Esophagus mucosa (tissue), 1 donor: ENCODE measurements at places on chromosomes 7 and 10. TPM values are rescaled to one million over a fixed set of nuclear protein-coding genes. Genes with fewer than 3 reads are reported as not detected.

The HOXA1 gene
- total RNA-seq: 3.2 TPM

The NANOS1 gene
- total RNA-seq: 1.3 TPM

The LANCL2 gene
- 10.0 TPM for total RNA-seq

The FOXL3 gene
- not detected for total RNA-seq

The ACTL6B gene
- total RNA-seq: not detected

The GIMAP4 gene
- total RNA-seq: 3.4 TPM

DNA sequence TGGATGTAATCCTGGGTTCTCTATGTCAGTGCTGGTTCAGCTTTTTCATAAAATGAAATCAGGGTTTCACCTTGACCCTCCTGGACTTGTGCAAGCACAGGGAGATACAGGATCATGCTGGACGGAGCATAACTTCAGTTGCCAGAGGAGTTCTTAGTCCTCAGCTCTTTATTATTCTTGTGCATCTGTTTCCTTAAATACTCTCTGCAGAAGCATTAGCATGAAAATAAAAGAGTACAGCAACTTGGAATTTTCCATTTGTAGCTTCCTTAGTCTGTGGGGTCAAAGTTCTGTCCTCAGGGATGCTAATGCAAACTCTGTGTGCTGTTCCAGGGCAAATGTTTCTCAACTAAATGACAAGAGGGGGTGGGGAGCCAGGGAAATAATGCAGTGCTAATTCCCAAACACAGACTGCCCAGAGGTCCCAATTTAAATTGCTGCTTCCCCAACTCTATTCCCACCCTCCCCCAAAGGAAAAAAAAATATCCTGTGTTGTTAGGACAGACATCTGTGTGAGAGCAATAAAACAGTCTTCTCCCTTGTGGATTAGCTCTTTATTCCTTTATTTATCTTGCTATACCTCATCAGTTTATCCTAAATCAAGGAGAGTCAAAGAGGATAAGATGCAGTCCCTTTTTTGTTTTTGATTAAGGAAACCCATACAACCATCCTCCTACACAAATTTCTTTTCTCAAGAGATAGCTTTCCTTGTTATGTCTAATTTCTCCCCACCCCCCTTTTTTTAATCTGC lies 905.0 kb downstream of the LRMDA start:
- no peak for ATAC-seq

DNA sequence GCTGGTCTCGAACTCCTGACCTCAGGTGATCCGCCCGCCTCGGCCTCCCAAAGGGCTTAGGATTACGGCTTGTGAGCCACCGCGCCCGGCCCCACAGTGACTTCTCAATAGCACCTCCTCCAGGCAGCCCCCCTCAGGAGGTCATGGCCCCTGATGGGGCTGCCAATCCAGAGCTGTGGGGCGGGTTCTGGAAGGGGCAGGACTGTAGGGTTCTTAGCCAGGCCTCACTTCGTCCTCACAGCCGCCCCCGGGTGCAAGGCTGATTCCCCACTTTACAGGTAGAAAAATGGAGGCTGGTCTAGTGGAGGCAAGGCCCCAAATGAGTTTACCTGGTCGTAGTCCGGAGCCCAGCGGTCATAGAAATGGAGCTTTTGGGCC lies 638 bp downstream of the METTL27 start:
- ATAC-seq: no peak

- no peak for ATAC-seq
Observed at GRCh38 chr7:84914598-84914997, 272.3 kb downstream of the SEMA3D start.

- no peak for ATAC-seq
Observed at GRCh38 chr7:1410992-1411391, 48.3 kb downstream of the MICALL2 start.

- no peak for ATAC-seq
Observed at GRCh38 chr10:84469470-84469869, 141.1 kb downstream of the CCSER2 start.

GRCh38 chr7:5441840-5442503 lies 18.3 kb upstream of the TNRC18 start:
- no peak for ATAC-seq

DNA sequence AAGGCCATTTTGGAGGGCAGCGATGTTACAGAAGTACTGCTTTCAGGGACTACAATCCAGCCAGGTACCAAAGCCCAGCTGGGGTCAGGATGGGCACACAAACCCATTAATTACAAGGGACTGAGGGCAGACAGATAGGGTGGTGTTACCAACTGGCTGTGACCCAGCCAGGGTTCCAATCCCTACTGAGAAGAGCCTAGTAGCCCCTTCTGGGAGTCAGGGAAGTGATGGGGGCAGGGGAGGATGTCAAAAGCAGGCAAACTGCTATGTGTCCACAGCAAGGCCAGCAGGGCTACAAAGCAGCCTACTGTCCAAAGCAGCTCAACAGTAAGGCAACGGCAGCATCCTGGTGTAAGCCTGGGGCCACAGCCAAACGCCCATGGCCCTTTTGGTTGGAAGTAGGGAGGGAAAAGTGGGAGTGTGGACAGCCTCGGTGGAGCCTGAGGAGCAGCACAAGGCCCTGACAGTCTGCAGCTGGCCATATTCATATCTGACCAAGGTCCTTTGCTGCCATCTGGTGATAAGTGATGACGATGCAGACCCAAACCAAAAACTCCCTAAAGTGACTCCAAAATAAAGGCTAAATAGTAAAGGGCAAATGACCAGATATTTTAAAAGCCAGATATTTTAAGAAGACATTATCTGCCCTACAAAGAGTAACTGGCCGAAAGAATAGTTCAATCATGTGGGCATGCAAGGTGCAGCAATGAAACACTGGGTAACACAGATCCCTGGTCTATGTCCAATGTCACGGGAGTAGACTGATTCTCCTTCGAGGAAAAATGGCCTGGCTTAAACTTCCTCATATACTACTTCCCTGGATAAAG lies 56.9 kb downstream of the XPNPEP1 start:
- peak; percentile 45 for ATAC-seq

GRCh38 chr7:21771906-21772610 lies 173.6 kb downstream of the CDCA7L start:
- no peak for ATAC-seq

DNA sequence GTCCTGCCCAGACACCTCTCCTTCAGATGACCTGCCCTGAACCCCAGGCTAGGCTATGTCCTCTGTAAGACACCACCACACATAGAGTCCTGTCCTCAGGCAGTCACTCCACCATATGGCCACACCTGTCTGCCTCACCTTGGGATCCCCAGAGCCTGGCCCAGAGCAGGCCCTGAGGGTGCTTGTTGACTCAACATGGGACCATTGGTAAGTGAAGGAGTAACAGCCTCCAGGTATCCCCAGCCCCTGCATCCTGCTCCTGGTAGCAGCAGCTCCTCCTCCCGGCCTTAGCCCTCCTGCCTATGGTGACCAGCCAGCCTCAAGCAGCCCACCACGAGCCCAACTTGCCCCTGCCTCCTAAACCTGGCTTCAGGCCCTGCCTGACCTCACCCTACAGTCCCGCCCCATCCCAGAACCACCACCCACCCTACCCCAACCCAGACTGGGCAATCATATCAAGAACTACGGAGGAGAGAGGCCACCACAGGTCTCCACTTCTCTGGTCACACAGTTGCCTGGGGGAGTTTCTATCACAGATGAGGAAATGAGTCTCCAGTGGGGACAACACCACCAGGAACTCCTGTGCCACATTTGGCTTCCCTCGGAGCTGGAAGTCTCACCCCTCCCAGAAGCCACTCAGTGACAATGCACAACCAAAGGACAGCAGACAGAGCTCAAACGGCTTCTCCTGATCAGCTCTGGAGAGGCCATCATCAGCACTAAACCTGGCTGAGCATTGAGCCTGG lies 136.6 kb downstream of the GRID1 start:
- peak; percentile 30 for ATAC-seq

- ATAC-seq: no peak
Observed at GRCh38 chr7:68547181-68547580, 1051.1 kb upstream of the AUTS2 start.

DNA sequence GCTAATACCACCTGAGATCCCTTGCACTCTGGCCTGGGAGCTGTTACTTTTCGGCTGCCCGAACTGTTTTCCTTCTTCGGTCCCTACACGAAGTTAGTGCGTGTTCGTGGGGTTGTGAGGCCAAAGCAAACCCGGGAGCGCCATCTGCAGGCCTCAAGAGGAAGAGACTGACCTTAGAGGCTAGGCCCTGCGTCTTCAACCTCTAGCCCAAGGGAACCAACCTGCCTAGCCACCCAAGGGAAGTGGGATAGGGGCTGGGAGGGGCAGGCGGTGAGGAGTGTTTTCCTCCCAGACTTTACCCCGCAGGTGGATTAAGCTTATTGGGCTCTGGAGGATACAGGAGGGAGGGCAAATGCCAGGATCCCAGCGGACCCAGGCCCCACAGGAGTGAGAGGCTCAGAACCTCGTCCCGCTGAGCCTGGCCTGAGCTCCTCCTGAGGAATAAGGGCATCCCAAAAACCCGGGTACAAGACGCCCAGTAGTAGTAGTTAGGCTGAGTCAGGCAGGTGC lies 1.7 kb upstream of the PAX2 start:
- ATAC-seq: peak; percentile 65

GRCh38 chr7:156442516-156442915 lies 198.1 kb upstream of the RNF32 start:
- no peak for ATAC-seq

- peak; percentile 35 for ATAC-seq
Observed at GRCh38 chr7:87735360-87735759, 107.2 kb downstream of the RUNDC3B start.

- ATAC-seq: no peak
Observed at GRCh38 chr10:80518807-80519360, 18.8 kb upstream of the SH2D4B start.

DNA sequence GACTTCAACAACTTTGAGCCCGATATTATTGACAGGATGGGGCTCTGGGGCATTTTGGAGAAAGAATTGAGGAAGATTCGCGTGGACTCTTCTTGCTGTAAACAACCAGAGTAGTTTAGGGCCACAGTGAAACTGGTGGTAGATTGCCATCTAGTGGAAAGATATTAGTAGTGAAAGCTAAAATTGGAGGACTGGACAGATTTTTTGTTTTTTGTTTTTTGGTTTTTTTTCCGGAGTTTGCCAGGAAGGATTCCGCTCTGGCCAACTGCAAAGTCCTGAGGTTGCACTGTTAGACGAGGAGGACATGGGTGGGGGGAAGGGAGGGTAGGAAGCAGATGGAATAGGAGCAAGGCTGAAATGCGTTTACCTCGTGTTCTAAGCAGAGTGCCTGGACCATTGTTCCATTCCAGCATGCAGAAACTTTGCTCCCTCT lies 11.7 kb downstream of the NOBOX start:
- ATAC-seq: peak; percentile 73

- ATAC-seq: no peak
Observed at GRCh38 chr7:8592167-8592566, 158.8 kb downstream of the NXPH1 start.

- no peak for ATAC-seq
Observed at GRCh38 chr7:155071121-155071651, 1.1 kb downstream of the HTR5A start.

- no peak for ATAC-seq
Observed at GRCh38 chr10:132500781-132501415, 36.7 kb upstream of the INPP5A start.

GRCh38 chr10:22156750-22157149 lies 61.1 kb downstream of the EBLN1 start:
- no peak for ATAC-seq

DNA sequence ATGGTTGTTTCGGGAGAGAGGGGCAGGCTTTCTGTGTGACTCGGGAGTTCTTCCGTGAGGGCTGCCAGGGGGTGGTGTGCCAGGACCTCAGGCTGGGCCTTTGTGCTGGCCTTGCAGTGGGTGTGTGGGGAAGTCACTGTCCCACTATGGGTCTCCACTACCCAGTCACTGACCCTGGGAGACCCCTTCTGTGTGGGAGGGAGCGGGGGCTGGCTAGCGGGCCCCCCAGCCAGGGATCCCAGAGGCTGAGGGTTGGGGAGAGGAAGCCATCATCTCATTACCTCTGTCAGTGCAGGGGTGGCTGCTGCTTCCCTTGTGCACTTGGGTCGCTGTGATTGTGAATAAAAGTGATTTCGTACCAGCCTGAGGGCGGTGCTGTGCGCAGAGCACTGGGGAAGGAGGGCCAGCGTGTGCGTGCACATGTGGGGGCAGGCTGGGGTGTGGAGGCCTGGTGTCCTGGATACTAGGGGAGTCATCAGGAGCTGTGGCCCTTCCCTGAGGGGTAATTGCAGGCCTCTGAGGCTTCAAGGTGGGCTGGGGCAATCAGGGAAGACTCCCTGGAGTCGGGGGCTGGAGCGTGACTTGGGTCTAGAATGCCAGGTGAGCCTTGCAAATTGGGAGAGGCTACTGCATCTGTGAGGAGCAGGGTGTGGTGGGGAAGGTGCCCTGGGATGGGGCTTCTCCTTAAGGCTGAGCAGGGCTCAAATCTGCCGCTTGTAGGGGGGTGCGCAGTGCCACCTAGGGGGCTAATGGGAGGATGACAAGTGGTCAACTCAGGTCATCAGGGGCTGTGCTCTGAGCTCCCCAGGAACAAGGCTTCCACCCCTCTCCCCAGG lies 98.9 kb downstream of the NEURL1 start:
- ATAC-seq: peak; percentile 40

GRCh38 chr7:36967387-36967786 lies 243.1 kb upstream of the AOAH start:
- peak; percentile 47 for ATAC-seq

DNA sequence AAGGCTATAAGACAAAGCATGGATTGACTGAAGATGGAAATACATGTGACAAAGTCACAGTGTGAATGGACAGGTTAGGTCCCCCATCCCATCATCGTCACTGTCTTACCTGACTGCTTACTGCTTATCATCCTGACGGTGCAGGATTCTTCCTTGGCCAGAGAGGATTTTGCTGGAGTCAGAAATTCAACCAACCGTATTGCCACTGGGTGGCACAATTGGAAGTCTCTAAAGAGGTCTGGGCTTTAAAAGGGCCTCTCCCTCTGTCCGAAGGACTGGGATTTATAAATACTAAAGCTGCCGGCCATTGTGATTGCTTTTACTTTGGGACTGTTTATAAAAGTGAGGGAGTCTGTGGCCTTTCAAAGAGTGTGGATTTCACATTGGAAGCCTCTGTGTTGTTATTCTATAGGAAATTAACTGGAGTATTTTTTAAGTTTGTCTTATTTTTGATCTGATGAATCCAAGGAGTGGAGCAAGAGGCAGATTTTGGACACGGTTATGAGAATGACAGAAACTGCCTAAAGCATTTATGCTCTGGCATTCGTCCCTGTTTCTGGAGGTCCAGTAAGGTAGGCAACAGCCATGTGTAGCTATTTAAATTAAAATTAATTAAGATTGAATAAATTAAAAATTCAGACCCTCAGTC lies 113.3 kb upstream of the CREB5 start:
- ATAC-seq: peak; percentile 53

- no peak for ATAC-seq
Observed at GRCh38 chr7:138029941-138030340, 28.1 kb upstream of the CREB3L2 start.
